ENCODE measurements at places on chromosomes 3 and 15. TPM values are rescaled to one million over a fixed set of nuclear protein-coding genes. Genes with fewer than 3 reads are reported as not detected.

The NMNAT3 gene
- 5.8 TPM for total RNA-seq

The AHSG gene
- total RNA-seq, result 0.75 TPM

The ATP8B4 gene
- total RNA-seq, result 4.9 TPM

The UCN2 gene
- total RNA-seq, result not detected

The TICRR gene
- total RNA-seq, result 2.2 TPM

The PRSS50 gene
- total RNA-seq, result 0.09 TPM

The TRIM59 gene
- total RNA-seq, result 10.7 TPM

The RPSA gene
- total RNA-seq, result 1,762 TPM

The COX5A gene
- total RNA-seq, result 64.1 TPM

The CIAO2A gene
- total RNA-seq, result 48.4 TPM

The SATB1 gene
- 29.0 TPM for total RNA-seq

The C3orf85 gene
- not detected for total RNA-seq

The CFAP91 gene
- total RNA-seq, result 1.4 TPM

The AMOTL2 gene
- 52.6 TPM for total RNA-seq

The ADAMTSL3 gene
- 42.8 TPM for total RNA-seq

The GOLGA8N gene
- 9.2 TPM for total RNA-seq
